Germinal center (tissue), 1 donor: ENCODE measurements at places on chromosomes 2 and 18.

GRCh38 chr2:47195148-47195547 lies 40.0 kb upstream of the STPG4 start:
- no peak for DNase-seq

- DNase-seq = no peak
These were observed 28.8 kb upstream of the RMDN2 start for GRCh38 chr2:37896319-37896718.

DNA sequence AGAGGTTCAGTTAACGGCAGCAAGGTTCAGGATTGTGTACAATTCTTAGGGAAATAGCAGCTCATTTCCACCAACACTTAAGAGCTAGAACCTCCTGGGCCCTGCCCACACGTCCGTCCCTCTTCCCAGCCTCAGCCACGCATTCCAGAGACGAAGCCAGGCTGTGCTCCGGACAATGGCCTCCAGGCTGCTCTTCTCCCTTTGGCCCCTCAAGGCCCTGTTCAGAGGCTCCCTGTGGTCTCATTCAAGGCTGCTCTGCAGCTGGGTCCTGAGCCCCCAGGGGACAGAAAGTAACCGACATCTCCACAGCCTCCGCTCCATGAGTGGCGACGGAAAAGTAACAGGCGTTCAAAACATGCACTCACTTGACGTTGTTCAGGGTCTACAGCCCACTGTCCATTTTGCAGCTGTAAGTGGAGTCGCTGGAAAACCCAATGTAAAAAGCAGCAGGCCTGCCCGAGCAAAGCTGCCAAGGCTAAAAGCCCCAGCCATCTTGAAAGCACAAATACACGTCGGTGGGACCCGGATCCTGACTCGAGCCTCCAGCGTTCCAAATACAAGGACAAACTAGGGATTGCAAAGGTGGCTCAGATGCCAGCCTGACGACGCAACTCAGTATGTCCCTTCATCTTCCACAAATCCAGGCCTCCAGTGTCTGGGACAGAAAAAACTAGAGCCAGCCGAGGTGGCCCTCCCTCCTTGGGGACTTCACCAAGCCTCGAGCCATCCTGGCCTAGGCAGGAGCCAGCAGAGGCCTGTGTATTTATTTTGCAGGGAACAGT lies 76.9 kb downstream of the NDUFA10 start:
- DNase-seq = no peak

- DNase-seq = peak; percentile 20
These were observed 529.8 kb upstream of the VRK2 start for GRCh38 chr2:57516698-57517340.

DNA sequence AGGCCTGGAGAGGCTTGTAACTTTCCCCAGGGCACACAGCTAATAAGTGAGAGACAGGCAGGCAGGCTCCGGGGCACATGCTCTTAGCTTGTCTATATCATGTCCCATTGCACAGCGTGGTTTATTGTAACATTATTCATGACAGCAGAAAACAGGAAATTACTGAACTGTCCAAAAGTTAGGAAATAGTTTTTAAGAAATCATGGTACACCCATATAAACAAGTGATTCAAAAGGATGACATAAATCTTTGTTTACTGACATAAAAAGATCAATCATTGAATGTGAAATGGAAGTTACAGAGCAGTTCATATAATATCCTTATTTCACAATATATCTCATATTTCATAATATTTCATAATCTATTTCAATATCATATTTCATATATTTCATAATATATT lies 34.3 kb upstream of the TXNDC2 start:
- no peak for DNase-seq

GRCh38 chr2:128512379-128513115 lies 193.9 kb upstream of the HS6ST1 start:
- DNase-seq = no peak

- no peak for DNase-seq
These were observed 315.0 kb upstream of the TFPI start for GRCh38 chr2:187869195-187869594.

- no peak for DNase-seq
These were observed 15.8 kb downstream of the TRAF3IP1 start for GRCh38 chr2:238336151-238336550.

DNA sequence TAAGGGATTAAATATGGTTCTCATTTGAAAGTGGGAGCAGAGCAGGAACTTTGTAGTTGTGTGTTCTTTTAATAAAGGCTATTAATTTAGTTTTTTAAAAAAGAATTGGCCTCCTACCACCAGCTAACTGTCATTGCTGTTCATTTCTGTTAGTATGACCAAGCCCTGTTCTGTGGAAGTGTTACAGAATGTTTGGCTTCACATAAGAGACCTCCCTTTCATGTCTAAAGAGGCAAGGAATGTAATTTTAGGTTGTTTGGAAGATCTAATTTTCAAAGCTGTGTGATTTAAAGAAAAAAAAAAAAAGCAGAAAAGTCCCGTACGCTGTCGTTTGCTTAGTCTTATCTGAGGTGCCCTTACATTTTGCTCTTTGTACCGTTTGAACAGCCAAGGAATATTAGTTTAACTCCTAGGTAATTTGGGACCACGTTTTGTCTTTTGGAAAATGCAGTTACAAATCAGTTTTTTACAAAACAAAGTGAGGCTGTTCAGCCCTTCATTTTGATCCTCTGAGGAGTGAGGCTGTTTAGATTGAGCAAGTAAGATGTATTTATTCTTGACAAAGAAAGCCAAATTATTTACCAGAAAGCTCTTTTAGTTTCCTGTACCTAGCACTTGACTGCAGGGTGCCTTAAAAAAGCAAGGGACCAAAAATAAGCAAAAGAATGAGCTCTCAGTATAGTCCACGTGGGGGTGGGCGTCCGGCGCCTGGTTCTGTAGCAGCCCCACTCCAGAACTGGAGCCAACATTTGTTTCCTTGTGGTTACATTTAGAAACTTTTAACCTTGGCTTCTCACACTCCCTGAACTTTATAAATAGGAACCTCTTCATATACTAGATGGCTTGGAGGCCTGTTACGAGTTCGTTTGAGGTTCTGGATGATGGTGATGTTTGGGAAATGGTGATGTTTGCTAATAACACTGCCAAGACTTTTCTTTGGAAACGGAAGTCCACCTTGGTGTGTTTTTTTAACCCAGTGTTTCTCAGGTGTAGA lies 136.2 kb downstream of the FMNL2 start:
- DNase-seq = no peak

- no peak for DNase-seq
These were observed 324.8 kb upstream of the CHAC2 start for GRCh38 chr2:53442783-53443182.

DNA sequence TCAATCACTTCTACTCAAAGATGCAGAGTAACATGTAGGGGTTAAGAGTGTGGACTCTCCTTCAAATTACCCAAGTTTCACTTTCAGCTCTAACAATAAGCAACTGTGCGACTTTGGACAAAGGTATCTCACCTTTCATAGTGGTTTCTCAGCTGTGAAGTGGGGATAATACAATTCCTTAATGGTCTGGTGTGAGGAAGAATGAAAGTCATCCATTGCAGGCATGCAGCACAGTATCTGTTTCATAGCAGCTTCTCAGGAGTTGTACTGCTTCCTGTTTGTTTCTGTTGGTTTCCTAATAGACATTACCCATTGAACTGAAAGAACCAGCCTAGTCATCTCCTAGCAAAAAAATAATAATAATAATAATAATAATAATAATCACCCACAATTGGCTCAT lies 74.4 kb downstream of the DDX18 start:
- DNase-seq = no peak

DNA sequence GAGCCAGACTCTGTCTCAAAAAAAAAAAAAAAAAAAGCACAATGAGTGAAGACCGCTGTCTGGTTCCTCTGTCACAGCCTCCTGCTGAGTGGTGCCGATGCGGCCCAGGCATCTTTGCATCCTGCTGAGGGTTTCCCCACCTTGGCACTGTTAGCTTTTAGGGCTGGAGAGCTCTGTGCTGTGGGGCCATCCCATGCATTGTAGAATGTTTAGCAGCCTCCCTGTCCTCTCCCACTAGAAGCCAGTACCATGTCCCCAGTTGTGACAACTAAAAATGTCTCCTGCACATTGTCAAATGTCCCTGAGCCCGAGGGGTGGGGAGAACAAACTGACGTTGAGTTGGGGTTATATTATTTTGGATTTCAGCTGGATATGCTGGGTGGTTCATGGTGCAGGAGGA lies 7.9 kb upstream of the COLEC11 start:
- DNase-seq = no peak

GRCh38 chr2:232533944-232534710 lies 5.4 kb upstream of the CHRNG start:
- DNase-seq = no peak

DNA sequence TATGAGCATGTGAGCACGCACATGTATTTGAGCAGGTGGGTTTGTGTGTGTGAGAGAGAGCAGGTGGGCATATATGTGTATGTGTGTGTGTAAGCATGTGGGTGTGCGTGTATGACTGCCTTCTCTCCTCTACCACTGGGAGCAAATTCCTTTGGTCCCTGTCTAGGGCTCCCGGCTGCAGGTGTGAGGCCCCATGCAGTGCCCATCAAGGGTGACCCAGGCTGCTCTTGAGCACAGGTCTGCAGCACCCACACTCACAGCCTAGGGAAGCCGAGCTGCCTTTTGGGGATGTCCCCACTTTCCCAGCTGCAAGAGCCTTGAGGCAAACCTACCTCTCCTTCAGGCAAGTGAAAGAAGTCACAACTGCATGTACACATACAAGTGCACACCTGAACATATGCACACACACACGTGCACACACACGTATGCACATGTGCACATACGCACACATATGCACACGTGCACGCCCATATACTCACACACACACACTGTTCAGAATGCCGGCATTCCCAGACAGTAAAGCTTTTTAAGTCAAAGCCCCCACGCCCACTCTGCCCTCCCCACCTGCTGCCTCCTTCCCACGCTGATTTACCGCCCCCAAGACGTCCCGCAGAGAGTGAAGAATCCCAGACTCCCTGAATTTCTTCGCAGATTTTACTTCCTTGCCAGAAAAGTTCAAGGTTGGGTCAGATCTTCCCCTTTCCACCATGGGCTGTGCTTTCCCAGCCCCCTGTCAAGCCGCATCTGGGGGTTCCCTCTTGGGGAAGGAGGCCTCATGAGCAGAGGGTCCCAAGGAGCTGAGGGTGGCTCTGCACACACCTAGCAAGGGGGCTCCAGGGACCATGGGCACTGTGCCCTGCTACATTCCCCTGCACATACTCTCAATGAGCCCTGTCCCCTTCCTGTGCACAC lies 170.6 kb downstream of the TWIST2 start:
- DNase-seq = no peak

DNA sequence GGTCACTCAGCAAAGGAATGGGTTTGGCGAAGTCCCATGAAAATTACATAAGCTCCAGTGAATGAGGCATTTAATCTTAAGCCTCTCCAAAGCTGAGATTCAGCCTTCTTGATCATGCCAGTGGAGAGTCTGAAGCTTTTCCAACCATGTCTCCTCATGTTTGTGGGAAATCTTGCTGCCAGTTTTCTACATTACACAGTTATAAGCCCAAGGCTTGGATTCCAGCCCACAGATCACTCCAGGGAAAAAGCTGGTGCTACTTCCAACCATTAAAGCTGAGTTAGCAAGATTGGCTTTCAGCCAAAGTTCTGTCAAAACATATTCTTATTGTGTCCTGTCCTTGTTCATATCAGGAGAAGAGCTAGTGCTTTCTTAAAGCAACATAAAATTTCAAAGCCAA lies 293.8 kb downstream of the LRRTM4 start:
- no peak for DNase-seq

GRCh38 chr2:202014759-202015211 lies 18.9 kb upstream of the FZD7 start:
- no peak for DNase-seq

GRCh38 chr2:1037066-1037465 lies 86.4 kb downstream of the SNTG2 start:
- DNase-seq = no peak

DNA sequence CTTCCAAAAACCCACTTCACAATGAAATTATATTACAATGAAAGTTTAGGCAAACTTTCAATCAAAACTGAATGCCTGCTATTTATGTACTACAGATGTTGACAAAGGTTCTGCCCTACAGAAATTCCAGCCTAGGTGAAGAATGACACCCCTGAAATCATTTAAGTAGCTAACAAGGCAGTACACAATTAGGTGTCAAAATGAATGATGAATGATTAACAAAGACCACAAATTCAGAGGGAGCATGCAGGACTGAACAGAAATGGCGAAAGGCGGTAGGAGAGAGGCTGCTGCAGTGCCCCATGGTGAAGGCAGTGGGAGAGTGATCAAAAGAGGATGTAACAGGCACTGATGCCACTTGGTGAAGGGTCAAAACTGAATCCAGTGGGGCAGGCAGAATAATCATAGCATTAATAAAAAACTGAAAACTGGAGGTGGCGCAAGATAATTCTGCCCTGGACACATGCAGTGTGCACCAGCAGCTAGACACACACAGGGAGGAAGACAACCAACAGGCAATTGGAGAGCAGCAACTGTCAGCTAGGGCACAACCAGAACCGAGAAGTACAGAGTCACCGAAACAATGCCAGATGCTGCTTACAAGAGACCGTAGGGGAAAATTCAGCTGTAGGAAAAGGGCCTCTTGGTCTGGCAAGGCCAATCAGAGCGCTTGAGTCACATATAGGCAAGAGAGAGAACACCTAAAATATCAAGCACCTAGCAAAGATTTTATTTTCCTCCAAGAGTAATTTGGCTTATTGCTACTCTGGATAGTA lies 4.5 kb downstream of the TMEM131 start:
- DNase-seq = no peak

GRCh38 chr2:224377751-224378700 lies 23.9 kb downstream of the FAM124B start:
- no peak for DNase-seq

DNA sequence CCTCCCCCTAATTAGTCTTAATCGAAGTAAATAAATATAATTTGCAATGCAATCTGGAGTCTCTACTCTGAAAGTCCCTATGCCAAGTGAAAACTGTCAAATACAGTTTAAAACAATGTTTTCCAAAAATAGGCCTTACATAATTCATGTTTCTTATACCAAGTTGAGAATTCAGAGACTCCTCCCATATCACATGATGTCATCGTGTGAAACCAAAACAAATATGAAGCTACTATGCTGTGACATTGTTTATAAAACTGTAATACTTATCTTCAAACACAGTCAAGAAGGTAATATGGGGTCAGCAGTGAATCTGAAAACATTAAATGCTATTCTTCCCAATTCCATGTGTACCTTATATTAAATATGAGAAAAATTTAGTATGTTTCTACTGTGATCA lies 940.2 kb upstream of the FANCL start:
- no peak for DNase-seq

GRCh38 chr2:241652142-241652541 lies 14.6 kb downstream of the ATG4B start:
- no peak for DNase-seq

DNA sequence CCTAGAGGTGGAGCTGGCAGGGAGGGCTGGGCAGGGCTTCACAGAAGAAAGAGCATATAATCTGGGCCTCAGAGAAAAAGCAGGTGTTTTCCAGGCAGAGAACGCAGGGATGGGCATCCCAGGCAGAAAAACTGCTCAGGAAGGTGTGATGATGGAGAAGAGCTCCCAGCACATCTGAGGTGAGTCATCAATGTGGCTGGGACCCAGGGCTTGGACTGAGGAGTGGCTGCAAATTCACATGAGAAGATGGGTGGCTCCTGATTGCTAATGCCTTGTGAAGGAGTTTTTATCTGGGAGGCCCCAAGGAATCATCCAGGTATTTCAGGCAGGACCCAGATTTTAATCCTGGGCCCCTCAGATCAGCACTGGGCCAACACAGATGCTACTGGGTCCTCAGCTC lies 10.2 kb downstream of the IL1F10 start:
- DNase-seq = no peak

- no peak for DNase-seq
These were observed 42.4 kb downstream of the ITGB1BP1 start for GRCh38 chr2:9380702-9381628.
